ENCODE measurements at places on chromosomes 16 and 17.

- no peak for DNase-seq
Observed at GRCh38 chr17:44758414-44759085, at the start of gene ADAM11. ADAM11 (plus strand) TSS chr17:44758988; CDS start chr17:44759200, 212 bp downstream.

GRCh38 chr17:33243732-33244131 lies 49.4 kb downstream of the ASIC2 start:
- no peak for DNase-seq

DNA sequence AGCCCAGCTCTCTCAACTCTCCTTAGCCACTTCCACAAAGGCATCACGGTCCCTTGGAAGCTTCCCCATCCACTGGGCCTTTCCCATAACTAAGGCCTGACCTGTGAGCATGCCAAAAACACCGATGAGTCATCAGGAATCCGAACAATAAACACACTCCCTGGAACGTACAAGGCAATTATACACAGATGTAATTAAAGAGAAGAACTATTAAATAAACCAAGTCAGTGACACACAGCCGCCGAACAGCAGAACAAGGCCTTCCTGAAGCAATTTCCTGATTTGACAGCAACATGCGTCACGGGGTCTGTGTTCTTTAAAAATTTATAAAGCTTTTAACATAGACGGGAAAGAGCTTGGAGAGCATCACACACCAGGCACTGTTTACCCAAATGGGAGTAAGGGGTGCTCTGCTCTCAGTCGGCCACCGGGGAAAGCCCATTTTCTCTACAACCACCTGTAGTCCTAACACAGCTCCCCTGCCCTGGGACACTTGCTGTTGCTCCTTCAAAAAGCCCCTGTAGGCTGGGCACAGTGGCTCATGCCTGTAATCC lies 29.4 kb downstream of the COG7 start:
- peak; percentile 83 for DNase-seq

DNA sequence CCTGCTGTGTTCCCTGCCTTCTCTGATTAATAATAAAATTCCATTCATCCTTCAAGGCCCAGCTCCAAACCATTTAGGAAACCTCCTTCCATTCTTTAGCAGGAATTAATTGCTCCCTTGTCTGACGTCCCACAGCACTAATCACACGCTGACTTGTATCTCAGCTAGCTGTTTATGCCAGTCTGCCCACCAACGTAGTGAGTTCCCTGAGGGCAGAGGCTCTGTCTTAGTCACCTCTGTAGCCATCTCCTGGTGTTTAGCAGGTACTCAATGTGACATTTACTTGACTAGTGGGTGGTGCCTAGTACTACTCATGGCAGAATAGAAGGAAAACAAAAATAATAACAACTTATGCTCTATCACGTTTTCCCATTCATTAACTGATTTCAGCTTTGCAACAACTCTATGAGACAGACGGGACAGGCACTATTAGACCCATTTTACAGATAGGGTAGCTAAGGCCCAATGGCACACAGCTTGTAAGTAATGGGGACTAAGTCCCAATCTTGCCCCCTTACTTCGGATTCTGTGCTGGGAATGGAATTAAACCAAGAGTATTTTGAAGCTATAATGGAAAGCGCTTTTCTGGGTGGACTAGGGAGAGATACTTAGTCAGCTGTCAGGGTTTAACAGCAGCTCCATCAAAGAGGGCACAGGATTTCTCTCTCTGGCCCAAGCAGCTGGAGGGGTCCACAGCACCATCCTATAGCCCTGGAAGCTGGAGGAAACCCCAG lies 931 bp upstream of the WIPF2 start:
- no peak for DNase-seq

DNA sequence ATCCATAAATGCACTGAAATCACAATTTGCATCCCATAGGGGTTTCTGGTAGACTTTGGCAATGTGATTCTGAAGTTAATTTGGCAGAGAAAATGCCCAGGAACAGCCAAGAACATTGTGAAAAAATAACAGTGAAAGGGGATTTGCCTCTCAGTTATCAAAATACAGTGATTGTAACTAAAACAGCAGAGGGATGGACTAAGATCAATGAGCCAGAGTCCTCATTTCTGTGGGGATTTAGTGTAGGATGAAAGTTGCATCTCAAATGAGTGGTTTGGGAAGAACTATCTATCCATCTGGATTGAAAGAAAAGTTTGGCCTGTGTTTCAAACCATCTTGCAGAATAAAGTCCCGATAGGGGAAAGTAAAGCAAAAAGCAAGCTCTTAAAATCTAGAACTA lies 28.1 kb downstream of the MYBBP1A start:
- no peak for DNase-seq

GRCh38 chr16:50742576-50743200 lies 802 bp downstream of the CYLD start:
- no peak for DNase-seq

DNA sequence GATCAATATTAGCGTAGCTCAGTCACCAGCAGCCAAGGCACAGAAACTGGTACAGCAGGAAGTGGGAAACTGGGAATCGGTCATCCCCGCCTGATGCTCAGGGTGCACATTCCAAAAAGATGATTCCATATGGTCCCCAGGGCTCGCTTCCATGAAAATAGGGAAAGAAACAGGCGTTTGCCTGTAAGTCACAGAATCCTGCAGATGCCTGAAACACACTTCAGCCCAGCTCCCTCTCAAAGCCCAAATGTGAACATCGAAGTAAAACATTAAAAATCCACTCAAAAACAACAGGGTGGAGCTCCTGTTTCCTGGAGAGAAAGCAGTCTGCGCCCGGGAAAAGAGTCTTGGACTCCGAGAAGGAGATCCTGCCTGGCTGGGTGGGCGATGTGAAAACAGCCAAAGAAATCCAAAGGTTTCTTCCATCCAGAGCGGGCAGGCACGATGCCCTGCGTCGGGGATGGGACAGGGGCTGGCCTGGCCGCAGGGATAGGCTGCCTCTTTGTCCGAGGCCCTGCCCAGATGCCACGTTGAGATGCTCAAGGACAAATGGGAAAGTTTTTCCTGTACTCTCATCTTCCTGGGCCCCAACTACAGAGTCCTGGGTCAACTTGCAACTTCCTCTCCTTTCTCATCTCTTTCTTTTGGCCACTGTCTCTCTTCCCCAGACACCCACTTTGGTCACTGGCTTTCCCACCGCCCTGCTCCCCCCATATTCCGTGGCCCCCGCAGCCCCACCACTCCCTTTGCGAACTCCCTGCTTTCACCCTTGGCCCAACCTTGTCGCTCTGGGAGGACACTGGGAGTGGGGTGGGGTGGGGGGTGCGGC lies 743 bp downstream of the WIPI1 start:
- peak; percentile 77 for DNase-seq

DNA sequence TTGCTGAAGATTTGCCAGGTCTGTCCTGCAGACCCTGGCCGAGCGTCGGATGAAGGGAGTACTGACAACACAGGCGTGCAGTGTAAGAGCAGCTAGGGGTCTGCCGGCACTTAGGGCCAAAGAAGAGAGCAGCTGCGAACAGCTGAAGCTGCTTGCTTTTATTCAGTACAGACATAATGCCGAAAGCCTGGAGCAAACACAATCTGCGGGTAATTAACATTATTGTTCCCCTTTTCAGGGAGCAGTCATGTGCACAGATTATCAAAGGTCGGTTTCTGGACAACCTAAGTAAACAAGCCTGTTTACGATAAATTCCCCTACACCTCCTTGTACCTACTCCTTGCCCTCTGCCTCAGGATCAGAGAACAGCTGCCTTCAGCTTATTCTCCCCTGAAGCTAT lies 12.0 kb upstream of the KRT23 start:
- DNase-seq: no peak

- DNase-seq: no peak
Observed at GRCh38 chr17:71849783-71850768, 270.7 kb upstream of the SOX9 start.

Data from breast epithelium (tissue), 4 donors.